ENCODE measurements at places on chromosomes 1 and 21.

- no peak for DNase-seq
Observed at GRCh38 chr1:20429296-20429695, 56.7 kb downstream of the CAMK2N1 start.

DNA sequence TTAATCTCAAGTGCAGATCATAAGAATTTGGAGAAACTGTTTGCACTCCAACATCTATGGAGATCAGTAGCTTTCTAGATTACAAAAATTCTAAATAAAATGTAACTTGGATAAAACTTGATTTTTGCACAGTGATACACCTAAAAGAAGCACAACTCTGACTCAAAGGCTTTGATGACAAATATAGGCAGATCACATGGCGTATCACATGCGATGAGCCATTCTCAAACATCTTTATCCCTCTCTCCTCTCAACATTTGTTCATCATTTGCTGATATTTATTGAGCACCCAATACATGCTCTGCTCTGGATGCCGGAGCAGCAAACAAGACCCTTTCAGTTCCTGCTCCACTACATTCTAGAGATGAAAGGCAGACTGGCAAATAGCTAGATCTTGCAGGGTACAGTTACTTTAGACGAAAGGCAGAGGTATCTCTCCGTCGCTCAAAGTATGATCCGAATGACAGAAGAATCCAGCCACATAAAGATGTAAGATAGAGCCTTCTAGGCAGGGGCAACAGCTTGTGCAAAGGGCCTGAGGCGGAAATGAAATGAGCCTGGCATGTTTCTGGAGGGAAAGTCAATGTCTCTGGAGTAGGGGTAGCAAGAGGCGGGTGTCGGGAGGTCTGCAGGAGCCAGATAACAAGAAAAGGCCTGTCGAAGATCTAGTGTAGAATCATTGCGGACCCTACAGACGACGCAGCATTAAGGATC is 145.8 kb upstream of the ERRFI1 start:
- DNase-seq: no peak

GRCh38 chr1:184752656-184753055 is 2.0 kb downstream of the EDEM3 start:
- DNase-seq: no peak

DNA sequence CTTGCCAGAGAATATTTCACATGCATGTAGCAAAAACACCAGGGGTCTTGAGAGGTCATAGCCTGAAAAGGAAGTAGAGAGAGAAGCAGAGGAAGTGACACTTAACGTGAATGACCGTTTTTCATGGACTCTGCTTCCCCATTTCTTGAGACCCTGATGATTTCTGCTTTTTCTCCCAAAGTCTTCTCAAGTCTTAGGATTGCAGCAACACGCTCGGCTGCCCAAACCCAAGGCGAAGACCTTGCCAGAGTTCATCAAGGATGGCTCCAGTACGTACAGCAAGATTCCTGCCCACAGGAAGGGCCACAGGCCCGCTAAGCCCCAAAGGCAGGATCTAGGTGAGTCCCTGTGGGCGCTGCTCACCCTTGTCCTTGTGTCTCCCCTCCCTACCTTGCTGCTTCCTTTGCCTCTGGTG is 12.8 kb downstream of the THEMIS2 start:
- DNase-seq: no peak

GRCh38 chr1:200857804-200858203 is 15.0 kb upstream of the GPR25 start:
- DNase-seq: no peak

DNA sequence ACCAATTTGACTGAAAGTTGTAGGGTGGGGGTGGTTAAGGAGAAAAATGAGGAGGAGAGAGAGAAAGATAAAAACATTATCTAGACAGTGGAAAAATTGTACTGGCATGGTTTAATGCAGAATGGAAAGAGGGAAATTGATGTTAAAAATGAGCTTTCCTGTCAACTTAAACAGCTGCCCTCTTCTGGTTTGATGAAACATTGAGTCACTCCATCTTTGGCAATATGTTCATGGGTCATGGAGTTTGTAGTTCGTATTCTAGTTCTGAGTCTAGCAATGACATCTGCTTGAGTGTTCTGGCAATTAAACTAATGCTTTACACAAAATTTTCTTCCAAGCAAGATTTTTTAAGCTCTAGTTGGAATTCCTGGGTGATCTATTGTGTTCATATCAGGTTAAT is 9.6 kb downstream of the ZNF648 start:
- DNase-seq: no peak

GRCh38 chr1:230752407-230752806 is 5.2 kb downstream of the CAPN9 start:
- DNase-seq: no peak

DNA sequence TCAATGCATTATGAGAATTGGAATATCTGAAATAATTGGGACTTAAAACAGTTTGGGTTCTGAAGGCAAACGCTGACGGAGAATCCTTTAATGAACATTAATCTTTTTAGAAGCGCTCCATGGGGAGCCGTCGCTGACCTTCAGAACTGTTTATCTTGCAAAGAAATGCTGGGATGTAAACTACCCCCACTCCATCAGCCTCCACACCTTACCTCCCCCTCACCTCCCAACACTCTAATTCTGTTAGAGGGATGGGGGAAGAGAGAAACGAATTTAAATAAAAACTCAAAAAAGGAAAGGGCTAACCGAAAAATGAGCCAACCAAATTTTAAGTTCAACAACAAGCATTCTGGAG is 44.1 kb upstream of the DNAJC6 start:
- DNase-seq: no peak

DNA sequence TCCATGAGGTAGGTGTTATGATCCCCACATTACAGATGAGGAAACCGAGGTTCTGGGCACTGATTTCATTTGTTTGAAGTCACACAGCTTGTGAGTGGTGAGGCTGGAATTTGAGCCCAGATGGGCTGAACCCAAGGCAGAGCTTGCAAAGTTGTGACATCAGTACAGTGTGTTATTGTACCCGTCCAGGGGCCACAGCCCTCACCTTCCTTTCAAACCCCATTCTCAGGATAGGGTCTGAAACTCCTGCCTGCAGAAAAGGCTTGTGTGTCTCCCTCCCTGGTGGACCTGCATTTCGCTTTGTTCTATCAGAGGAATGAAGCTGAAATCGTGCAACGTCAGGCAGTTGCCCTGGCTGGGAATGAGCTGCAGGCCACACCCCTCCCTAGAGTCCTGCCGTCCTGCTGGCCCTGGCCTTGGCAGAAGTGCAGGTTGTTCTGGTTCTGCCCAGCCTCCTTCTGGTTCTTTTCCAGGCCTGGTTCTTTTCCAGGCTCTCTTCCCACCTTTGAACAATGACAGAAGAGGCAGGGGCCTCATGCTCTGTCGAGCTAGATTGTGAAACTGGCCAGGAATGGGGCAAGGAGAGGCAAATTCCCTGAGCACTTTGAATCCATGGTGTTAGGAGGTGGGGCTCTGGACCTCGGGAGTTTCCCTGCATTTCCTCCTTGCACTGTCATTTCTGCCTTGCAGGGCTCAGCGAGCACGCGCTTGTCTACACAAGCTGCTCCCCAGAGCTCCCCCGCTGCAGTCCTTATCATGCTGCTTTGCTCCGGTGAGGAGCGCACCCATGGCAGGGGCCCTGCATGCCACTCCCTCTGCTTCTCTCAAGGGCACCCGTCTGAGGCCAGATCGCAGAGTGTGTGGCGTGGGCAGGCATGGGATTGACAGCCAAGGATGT is 8.2 kb upstream of the MYOM3 start:
- DNase-seq: no peak
